ENCODE measurements at places on chromosomes 2 and 18. TPM values are rescaled to one million over a fixed set of nuclear protein-coding genes. Genes with fewer than 3 reads are reported as not detected.

The SLC4A5 gene
- 1.1 TPM for polyA plus RNA-seq

GRCh38 chr2:100278986-100279385, 43.3 kb downstream of the LONRF2 start:
- DNase-seq: no peak

DNA sequence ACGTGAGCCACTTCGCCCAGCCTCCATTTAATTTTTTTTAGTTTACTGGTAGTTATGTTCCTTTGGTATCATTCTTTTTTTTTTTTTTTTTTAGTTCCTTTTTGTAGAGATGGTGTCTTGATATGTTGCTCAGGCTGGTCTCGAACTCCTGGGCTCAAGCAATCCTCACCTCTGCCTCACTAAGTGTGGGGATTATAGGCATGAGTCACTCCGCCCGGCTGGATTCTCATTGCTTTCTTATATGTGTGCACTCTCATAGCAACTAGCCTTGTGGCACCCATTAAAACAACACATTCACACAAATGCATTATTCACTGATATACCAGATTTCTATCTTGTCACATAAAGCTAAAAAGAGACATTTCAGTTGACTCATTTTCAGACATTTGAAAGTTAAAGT, 4.2 kb downstream of the TTC27 start:
- DNase-seq: no peak

DNA sequence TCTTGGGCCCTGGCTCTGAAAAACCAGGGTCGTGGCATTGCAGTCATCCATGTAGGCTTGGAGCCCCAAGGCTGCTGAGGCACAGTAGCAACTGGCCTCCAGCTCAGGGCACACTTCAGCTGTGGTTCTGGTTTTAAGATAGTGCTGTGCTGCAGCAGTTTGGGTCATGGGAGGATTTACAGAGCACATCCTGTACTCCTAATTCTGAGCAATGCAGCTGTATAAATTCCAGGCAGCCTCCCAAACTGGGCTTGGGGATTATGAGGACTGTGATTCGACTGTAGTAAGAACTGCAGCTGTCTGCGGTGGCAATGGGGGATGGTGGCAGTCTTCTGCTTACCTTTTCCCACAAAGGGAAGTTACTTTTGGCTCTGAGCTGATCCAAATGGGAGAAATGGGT, 536.3 kb upstream of the GCFC2 start:
- DNase-seq: no peak

The CGREF1 gene
- polyA plus RNA-seq: not detected

The MAP3K19 gene
- polyA plus RNA-seq: not detected

- DNase-seq: no peak
Observed at GRCh38 chr2:37921781-37922180, 3.3 kb upstream of the RMDN2 start.

GRCh38 chr18:8658858-8659485, 46.4 kb upstream of the MTCL1 start:
- DNase-seq: no peak

The EML6 gene
- not detected for polyA plus RNA-seq

GRCh38 chr2:154637456-154637855, 61.0 kb upstream of the KCNJ3 start:
- no peak for DNase-seq

The GCG gene
- polyA plus RNA-seq: not detected

The REG1A gene
- polyA plus RNA-seq: not detected

GRCh38 chr2:217215877-217216276, 356.0 kb upstream of the TNP1 start:
- no peak for DNase-seq

DNA sequence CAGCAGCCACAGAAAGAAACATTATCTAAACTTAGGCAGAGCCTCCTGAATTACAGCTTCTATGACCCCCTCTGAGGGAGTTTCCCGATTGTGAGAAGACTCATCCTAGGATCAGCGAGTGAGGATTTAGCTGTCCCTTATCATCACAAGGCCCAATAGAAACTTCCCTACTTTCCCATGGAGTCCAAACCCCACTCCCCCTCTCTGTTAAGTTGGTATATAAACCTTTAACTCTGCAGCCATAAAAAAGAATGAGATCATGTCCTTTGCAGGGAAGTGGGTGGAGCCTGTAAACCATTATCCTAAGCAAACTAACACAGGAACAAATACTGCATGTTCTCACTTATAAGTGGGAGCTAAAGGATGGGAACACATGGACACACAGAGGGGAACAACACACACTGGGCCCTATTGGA, 78.8 kb downstream of the MYL12B start:
- no peak for DNase-seq

The CFC1 gene
- polyA plus RNA-seq: not detected

The SLC40A1 gene
- polyA plus RNA-seq: 3.1 TPM

DNA sequence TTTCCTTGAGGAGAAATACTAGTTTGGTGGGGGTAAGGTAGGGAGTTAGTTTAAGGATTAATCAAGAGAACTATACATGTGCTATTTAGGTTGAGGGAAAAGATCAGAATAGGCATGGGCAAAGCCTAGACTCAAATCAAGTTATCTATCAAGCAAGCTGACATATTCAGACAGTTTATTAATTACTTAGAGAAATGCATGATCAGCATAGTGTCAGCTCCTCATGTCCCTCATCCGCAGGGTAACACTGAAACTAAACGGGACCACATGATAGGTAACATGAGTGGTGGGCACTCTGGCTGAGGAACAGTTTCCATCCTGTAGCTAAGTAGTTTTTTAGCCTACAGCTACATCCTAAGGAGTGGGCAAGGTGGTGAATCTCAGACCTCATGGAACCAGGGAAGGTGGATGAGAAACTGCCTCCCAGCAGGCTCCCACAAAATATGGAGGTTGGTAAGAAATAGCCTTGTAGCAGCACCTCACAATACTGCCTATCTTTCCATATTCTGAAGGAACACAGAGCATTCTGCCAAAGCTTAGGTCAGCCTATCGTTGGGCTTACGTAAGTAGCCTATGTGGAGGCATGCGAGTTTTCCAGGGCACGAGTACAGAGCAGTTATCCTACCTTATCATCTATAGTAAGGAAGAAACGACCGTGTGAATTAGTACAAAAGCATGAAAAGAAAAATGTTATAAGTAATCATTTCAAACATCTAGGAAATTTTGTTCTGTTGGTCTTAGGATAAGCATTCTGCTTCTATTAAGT, 18.4 kb downstream of the ZC3H6 start:
- DNase-seq: no peak

DNA sequence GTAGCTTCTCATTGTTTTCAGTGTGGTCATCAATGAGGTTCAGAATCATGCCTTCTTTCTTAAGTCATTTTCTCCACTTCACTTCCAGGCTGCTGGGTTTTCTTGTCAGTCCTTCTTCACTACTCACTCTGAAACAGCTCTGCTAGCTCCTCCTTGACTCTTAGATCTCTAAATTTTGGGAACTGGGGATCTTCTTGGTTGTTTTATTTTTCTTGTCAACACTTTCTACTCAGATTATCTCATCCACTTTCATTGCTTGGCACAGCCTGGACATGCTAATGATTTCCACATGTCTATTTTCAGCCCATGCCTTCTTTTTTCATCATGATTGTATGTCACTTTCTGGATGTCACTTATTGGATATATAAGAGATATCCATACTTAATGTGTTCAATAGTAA, 517.8 kb upstream of the DSEL start:
- no peak for DNase-seq

DNA sequence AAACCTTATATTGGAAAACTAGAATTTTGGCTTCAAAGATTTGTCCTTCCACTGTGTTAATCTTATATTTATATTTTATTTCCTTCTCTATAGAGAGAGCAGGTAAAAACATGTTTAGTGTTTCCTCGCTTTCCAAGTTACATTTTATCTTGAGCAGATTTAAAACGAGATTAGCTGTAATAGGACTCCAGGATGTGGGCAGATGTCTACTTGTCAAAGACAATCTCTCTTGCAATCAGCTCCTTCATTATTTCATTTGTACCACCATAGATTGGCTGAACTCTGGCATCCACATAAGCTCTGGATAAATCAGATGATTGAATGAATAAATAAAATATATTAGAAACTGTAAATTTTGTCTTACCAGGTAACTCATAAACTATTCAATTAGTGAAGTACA, 17.5 kb upstream of the KANSL1L start:
- no peak for DNase-seq

DNA sequence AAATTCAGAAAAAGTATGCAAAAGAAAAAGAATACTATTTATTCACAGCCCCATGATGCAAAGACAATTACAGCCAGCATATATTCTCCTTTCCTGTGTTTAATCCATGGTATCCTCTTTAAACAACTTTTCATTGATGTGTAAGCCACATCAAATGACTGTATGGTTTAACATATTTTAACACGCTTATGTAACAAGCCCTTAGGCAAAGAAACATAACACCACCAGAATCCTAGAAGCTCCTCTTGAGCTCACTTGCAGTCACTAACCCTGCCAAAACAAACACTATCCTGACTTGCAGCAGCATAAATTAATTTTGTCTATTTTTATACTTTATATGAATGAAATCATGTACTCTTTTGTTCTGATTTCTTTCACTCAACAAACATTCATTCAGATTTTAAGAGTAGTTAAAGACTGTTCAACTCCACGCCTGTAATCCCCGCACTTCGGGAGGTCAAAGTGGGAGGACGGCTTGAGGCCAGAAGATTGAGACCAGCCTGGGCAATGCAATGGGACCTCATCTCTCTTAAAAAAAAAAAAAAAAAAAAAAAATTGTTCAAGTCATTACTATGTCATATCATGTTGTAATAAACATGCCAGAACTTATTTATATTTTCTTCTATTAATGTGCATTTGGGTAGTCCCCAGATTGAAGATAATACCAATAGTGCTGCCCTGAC, 226.3 kb downstream of the NBAS start:
- DNase-seq: no peak

- DNase-seq: no peak
Observed at GRCh38 chr2:134271758-134272157, 17.9 kb downstream of the MGAT5 start.

GRCh38 chr2:72719416-72719815, 106.4 kb downstream of the EXOC6B start:
- DNase-seq: no peak

DNA sequence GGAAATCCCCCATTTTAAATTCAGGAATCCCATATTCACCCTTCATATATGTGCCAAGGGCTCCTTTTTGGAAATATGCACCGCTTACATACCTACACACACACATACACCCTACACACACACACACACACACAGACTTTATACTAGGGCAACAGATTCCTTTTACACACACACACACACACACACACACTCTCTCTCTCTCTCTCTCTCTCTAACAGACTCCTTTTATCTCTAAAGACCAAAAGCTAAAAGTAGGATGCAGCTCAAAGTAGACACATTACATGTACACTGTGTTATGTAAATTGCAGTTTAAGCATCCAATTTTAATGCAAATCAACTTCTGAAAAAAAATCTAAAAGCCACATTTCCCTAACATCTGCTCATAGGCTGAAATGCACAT, 130.9 kb upstream of the CAPN13 start:
- DNase-seq: no peak

DNA sequence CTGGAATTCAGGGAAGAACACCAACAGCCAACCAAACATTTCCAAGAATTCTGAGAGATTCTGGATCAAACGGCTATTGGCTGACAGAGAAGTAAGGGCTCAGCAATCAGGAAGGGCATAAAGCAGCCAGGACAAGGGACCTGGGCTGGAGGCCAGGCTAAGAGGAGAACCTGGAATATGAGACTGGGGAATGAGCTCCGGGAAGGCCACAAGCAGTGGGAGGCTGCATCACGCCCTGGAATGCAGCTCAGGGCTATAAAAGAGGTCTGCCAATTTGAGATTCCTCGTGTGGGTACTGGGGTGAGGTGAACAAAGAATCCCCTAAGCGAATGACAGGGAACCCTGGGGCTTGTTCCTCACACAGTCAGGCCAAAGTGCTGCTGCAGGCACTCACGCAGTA, 60.4 kb downstream of the ANO7 start:
- DNase-seq: no peak

DNA sequence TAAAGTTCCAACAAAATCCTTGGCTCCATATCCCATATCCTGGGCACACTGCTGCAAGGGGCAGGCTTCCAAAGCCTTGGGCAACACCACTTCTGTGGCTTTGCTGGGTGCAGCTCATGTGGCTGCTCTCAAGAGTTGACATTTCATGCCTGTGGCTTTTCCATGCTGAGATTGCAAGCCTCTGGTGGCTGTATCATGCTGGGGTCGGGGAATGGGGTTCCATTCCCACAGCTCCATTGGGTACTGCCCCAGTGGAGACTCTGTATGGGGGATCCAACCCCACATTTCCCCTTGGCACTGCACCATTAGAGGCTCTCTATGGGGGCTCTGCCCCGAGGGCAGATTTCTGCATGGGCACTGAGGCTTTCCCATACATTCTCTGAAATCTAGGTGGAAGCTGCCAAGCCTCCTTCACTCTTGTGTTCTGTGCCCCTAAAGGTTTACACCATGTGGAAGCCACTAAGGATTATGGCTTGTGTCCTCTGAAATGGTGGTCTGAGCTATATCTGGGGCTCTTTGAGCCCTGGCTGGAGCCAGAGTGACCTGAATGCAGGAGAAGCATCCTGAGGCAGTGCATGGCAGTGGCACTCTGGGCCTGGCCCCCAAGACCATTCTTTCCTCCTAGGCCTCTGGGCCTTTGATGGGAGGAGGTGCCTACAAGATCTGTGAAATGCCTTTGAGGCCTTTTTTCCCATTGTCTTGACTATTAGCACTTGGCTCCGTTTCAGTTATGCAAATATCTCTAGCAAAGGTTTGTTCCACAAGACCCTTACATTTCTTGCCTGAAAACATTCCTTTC, 107.9 kb downstream of the PTGR3 start:
- no peak for DNase-seq

GRCh38 chr2:54318821-54319220, 62.8 kb upstream of the TSPYL6 start:
- DNase-seq: no peak

DNA sequence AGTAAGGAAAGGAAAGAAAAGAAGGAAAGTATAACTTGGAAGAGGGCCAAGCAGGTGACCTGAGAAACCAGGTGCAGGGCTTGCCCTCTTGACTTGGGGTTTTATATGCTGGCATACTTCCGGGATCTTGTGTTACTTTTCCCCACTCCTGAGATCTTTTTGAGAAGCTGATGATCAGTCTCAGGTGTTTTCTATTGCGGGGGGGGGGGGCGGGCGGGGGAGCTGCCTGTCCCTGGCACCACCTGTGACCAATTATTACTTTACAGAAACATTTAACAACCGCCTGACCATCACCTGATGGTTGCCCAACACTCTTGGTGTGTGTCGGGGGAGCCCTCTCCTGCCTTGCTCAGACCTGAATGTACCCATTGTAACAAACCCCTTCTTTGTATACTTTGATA, 6.9 kb upstream of the CASP10 start:
- no peak for DNase-seq

Data from CD14-positive monocyte (primary cell).